ENCODE measurements at places on chromosomes 7 and 10.

GRCh38 chr7:126569402-126569801 lies 683.3 kb downstream of the GRM8 start:
- DNase-seq: no peak

GRCh38 chr10:109780997-109781396 lies 142.3 kb downstream of the XPNPEP1 start:
- DNase-seq: no peak

GRCh38 chr7:66894463-66895080 lies 26.5 kb upstream of the TMEM248 start:
- DNase-seq: no peak

- no peak for DNase-seq
Observed at GRCh38 chr10:510415-510881, 179.0 kb downstream of the DIP2C start.

- DNase-seq: no peak
Observed at GRCh38 chr10:44865289-44865671, 45.9 kb upstream of the TMEM72 start.

GRCh38 chr10:118701529-118702323 lies 53.0 kb downstream of the CACUL1 start:
- no peak for DNase-seq

DNA sequence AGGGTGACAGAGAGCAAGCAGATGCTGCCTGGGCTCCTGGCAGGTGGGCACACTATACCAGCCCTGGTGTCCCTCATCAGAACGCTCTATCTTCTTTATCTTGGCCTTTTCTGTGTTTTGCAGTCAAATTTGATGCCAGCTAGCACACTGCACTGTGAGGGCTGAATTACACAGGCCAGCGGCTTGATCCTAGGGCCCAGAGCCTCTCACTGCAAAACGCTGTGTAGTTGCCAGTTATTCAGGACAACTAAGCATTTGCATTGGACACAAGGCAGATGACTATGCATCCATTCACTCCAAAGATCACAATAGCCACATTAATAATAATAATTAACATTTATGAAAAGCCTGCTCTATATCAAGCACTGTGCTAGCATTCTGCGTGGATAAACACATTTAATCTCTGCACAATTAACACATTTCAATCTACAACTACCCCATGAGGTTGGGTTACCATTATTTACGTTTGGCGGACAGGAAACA lies 100.3 kb downstream of the PAXIP1 start:
- no peak for DNase-seq

- no peak for DNase-seq
Observed at GRCh38 chr10:26486990-26487850, 49.1 kb downstream of the APBB1IP start.

DNA sequence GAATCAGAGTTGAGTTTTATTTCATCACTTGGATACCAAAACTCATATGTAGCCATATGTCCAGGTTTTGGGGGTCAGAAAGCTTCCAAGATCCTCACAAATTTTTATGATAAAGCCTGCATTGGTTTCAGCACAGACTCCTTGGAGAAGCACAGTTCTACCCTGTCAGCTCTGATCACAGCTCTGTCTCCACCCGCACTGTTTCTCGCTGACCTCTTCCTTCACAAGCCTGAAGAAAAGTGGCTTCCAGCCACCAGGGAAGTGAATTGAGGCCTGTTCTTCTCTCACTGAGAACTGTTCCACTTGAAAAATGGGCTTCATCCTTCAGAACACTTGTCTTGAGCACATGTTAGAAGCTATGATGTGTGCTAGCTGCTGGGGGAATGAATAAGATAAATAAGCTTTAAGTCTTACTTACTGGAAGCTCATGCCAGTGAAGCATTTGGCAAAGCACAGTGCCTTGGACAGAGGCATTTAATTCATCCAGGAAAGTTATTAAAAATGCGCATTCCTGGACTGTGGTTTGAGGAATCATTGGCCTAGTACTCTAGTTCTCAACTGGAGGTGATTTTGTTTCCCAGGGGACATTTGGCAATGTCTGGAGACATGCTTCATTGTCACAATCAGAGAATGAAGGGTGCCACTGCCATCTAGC lies 133.6 kb downstream of the BMPER start:
- DNase-seq: no peak

DNA sequence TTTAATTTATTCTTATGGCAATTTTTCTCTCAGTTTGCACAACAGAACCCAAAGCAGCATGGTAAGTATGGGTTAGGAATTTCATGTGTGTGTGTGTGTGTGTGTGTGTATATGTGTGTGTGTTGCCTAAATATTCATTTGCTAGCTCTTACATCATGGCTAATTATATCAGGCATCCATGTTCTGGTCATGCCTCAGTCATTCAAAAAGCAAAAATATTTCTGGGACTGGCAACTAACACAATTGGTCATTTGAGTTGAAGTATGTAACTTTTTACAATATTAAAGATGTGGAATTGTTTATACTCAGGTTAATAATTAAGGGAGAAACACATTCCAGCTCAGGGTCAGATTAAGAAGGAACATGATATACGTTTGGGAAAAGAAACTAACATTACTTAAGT lies 67.6 kb upstream of the PHYHIPL start:
- no peak for DNase-seq

- no peak for DNase-seq
Observed at GRCh38 chr10:112948196-112948595, 1.9 kb upstream of the TCF7L2 start.

- DNase-seq: no peak
Observed at GRCh38 chr10:29064680-29065079, 224.2 kb upstream of the LYZL1 start.

DNA sequence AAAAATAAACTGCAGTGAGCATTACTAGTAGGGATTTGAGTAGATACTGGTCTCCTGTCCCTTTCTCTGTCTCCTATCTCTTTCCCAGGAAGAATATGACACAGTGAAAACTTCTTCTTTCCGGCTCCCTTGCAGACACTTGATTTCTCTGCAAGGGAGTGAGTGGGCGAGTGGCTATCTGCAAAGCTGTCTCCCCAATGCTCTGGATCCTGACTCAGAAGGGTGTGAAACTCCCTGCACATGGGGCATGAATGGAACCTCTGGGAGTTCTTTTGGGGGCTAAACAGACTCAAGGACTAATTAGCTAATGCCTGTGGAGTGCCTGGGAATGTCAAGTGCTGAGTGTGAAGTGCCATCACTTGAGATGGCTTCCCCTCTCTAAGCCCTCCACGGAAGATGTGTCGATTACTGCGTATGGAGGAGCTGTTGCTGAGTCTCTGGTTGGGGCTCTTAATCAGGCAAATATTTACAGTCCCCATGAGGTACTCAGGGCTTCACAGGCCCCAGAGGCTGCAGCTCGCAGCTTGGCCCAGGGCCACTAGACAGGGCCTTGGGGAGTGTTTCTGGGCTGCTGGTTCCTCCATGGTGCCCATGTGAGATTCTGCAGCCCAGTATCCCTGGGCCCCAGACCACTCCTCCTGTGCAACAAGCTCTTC lies 139.8 kb downstream of the RPS24 start:
- no peak for DNase-seq

DNA sequence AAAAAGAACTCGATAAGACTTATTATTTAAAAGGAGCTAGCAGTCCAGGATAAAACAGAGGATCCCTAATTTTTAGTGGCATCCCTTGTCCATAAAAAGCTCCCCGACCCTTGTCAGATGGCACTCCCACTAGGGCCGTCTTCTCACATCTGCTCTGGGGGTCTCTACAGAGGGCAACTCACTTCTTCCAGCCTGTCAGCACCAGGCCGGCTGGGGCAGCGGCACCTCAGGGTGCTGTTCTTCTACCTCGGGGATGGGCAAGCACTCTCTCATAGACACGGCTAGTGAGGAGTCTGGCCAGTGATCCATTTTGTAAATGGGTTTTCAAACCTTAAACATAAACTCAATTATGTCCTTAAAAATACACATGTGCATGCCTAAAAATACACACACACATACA lies 134.7 kb downstream of the PRPF18 start:
- no peak for DNase-seq

DNA sequence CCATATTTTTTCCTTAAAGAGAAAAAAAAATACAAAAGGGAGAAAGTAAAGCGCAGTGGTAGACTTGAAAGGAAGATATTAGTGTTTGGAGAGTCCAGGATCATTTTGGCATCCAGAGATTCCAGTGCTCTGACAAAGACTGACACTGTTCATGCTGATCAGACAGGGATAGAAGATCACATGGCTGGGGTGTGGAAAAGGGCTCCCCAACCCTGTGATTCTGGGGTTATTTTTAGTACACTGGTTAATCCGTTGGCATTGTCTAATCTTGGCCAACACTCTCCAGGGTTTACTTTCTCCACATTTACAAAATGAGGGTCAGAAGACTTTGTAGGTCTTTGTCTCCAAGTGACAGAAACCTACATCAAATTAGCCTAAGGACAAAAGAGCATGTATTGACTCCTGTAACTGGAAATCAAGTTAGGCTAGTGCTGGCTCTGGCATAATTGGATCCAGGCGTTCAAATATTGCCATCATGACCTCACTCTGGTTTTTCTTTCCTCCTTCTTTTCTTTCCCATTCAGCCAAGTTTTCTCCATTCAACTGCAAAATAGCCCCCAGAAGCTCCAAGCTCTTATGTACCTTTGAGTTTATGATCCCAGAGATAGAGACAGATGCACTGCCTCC lies 181.6 kb downstream of the PHTF2 start:
- DNase-seq: no peak

DNA sequence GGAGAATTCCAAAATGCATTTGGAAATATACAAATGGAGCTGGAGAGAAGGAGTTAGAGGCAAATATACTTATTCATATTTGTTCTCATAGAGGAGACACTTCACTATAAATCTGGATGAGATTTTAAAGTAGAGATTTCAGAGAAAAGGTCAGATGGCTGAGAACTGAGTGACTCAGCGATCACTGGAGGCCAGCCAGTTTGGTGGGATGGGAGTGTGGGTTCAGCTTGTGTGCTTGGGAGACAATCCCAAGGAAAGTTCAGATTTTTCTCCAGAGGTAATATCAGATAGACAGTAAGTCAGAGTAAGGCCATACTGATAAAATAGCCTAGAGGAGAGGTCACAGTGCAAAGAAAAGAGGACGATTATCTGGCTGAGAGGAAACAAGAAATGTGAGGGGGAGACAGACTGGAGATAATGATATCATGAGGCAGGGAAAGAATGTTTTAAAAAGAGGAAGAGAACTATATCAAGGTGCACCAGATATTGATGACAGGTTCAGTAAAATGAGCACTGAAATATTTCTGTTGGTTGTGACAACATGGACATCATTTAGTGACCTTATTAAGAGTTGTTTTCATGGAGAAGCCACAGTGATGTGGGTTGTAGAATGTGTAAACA lies 67.0 kb downstream of the MDFIC start:
- no peak for DNase-seq

- no peak for DNase-seq
Observed at GRCh38 chr7:128831994-128832879, 2.0 kb downstream of the FLNC start.

- no peak for DNase-seq
Observed at GRCh38 chr7:102993718-102994029, 80.9 kb downstream of the LRRC17 start.

GRCh38 chr10:115827231-115828009 lies 445.6 kb downstream of the GFRA1 start:
- no peak for DNase-seq

- no peak for DNase-seq
Observed at GRCh38 chr7:100516135-100516812, 22.7 kb upstream of the AGFG2 start.

DNA sequence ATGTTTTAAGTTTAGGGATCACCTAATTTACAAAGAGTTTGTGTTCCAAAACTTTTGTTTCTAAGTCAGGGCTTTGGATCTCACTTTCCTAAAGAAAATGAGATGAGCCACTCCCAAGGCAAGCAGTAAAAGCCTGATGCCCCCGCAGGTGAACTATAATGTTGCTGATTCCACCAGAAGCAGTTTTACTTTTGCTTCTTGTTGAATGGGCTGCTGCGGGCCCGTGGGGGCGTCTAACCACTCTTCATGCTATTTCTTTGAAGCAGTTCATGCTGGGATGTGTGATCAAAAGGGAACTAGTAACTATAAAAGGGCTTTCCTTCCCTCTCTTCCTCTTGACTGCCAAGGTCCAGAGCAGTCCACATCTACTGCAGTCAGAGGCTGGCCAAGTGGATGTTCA lies 118.7 kb upstream of the NEBL start:
- no peak for DNase-seq

DNA sequence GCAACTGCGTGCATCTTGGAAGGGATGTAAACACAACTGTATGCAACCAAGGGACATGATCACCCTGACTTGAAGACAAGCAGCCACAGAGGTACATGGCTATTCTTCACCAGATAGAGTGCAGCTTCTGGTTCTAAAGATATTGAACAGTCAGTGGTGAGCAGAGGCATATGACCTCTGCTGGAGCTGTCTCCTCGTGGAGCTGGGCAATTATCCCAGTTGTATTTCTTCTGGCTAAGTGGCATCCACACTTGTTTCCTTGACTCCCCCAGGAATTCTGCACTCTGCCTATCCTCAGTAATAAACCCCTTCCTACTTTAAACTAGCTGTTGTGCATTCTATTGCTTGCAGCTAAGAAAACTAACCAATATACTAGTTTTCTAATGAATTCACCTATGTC lies 216.8 kb downstream of the THSD7A start:
- no peak for DNase-seq

DNA sequence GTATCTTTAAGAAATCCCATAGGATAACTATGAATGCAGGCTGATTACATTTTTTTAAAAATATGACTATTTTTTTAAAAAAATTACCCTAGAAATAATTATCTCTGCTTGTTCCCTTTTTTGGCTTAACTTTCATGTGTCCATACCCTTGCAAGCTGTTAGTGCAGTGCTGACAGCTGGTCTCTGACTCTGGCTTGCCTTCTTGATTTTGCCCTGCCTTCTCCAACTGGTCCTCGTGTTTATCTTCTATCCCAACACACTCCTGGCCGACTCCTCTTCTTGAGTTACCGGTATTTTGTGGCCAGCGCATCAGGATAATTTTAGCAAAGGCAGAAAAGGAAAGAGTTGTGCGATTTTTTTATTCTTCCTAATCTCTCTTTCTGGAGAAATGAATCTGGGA lies 111.7 kb upstream of the STARD3NL start:
- DNase-seq: no peak
